A549 treated with Mapracorat at 1 μM for 4 hours (cell line): ENCODE measurements at places on chromosomes 12 and 14. TPM values are rescaled to one million over a fixed set of nuclear protein-coding genes. Genes with fewer than 3 reads are reported as not detected.

The MYH6 gene
- 0.03 to 0.11 TPM (median 0.06 TPM) in 4 of 5 replicates, not detected in the other for total RNA-seq

The NEUROD4 gene
- not detected in 5 replicates for total RNA-seq

The GAS2L3 gene
- total RNA-seq = 6.2 to 9.2 TPM (median 9.0 TPM) in 5 replicates

The GRIP1 gene
- 1.4 to 2.6 TPM (median 1.6 TPM) in 5 replicates for total RNA-seq

The SCNN1A gene
- 19.9 to 30.2 TPM (median 26.5 TPM) in 5 replicates for total RNA-seq

The CIT gene
- 10.0 to 15.4 TPM (median 13.6 TPM) in 5 replicates for total RNA-seq

The PLEKHH1 gene
- total RNA-seq = 3.0 to 3.9 TPM (median 3.6 TPM) in 5 replicates

The LRTM2 gene
- total RNA-seq = 0.05 TPM in 1 of 5 replicates, not detected in the others
